ENCODE measurements at places on chromosomes 3 and 15.

DNA sequence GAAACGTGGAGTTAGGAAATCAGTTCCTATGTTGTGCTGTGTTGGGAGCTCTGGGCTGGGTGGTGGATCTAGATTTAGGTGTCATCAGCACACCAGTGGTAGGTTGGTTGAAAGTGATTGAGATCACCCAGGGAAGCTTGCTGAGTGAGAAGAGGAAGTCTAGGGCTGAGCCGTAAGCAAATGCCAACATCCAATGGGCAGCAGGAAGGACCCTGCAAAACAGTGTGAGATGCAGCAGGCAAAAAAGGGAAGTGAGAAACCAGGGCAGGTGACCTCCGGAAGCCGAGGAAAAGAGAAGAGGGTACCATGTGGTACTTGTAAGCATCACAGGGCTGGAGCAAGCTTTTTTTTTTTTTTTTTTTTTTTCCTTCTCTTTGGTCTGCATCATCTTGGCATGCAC is 15.9 kb upstream of the COPG1 start:
- DNase-seq: no peak

DNA sequence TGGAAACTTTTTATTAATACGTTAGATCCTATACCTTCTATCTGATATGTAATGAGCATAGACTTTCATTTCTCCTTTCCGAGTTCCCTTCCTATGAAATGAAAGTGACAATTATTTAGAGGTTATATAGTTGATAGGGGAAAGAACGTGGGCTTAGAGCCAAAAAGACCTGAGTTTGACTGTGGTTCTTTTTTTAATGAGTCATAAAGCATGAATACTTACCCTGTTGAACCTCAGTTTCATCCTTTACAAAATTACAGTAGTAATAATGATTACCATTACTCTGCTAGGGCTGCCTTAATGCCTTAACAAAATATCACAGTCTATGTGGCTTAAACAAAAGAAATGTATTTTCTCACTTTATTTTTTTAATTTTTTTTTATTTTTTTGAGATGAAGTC is 75.9 kb downstream of the AGBL1 start:
- no peak for DNase-seq

- no peak for DNase-seq
Observed at GRCh38 chr15:59174835-59175831, 31.5 kb upstream of the LDHAL6B start.

DNA sequence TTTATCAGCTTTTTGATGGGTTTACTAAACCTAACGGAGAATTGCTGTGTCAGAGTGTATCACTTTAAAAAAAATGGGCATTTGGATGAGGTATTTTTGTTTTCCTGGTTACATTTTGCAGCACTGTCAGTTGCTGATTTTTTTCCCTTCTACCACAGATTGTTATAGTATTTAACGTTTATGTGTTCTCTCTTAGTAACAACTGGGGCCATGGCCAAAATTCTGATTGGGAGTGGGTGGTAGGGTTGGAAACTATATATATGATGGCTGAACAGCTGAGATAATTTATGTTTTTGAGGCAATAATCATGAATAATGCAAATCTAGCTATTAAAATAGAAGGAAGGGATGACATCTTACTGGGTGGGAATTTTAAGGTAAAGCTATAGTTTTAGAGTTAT is 229.4 kb upstream of the SUCLG2 start:
- no peak for DNase-seq

DNA sequence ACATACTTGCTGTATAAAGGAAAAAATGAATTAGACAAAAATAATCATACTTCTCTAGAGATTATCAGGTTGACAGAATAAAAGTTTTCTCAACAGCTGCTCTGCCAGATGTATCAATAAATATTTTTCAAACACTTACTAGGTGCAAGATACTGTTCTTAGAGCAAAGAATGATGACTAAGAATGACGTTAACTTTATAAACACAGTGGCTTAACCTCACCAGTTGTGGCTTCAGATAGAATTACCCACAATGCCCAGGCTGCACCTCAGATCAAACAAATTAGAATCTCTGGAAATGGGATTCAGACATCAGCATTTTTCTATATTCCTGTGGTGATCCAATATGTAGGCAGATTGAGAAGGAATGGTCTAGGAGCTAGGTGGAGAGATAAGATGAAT is 422.4 kb upstream of the ATP11B start:
- DNase-seq: no peak

- no peak for DNase-seq
Observed at GRCh38 chr3:5731100-5731499, 543.6 kb downstream of the EDEM1 start.

DNA sequence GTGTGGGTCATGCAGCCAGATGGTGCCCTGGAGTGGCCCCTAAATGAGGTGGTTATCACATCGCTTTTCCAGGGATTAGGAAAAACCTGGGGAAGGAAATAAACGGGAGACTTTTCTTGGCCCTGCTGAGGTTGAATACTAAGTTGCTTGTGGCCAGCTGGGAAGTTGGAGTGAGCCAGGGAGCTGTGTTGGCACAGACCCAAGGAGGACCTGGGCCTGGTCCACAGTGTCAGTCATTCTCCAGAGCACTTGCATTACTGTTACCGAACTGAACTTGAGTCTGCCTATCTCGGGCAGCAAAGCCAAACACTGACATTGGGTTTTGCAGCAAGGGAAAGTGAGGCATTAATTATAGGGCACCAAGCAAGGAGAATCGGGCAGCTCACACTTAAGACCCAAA is 339.0 kb downstream of the GABRB3 start:
- DNase-seq: no peak

Data from activated naive CD8-positive, alpha-beta T cell treated with anti-CD3 and anti-CD28 coated beads, Interleukin-2, amount 50 U/mL, for 16 hours (primary cell).